NCI-H524 treated with DMSO at 0.1 percent for 48 hours (cell line): ENCODE measurements at places on chromosomes 4 and X.

DNA sequence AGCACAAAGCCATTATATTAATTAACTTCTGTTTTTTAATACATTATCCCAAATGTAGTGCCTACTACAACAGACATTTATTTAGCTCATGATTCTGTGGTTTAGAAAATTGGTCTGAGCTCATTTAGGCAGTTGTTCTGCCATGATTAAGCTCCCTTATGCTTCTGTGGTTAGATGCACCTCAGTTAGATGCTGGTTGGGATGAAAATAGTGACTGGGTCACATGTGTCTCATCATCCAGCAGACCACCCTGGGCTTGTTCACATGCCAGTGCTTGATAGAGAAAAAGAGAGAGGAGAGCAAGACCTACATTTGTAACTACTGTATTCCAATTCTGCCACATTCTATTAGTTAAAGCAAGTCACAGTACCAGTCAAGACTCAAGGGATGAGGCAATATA is 376.4 kb upstream of the GNPDA2 start:
- DNase-seq: no peak

- no peak for DNase-seq
Observed at GRCh38 chr4:57151481-57151880, 41.3 kb upstream of the IGFBP7 start.

- no peak for DNase-seq
Observed at GRCh38 chrX:65985922-65986588, 53.8 kb downstream of the VSIG4 start.

- DNase-seq: no peak
Observed at GRCh38 chr4:21046141-21046540, 345.9 kb downstream of the PACRGL start.

DNA sequence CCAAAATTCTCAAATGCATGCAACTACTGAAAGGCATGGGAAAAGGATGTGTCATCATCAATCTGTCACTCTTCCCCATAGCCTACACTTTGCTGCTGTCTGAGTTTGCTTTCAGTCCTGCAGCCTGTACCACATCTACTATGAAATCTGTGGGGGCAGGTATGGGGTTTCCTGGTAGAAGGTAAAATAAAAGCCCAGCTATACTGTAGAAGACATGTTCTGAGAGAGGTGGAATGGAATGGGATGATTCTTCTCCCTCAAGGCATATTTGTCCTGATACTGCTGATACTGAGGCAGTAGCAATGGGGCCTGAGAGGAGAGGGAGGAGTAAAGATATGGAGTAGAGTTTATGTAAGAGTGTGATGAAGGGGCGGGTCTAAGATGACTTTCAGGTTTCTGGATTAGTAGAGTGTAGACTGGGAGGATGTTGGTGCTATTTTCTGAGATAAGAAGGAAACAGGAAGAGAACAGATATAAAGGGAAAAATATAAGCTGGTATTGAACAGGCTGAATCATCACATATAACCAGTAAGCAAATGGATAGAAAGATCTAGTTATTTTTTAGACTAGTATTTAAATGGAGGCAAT is 38.7 kb upstream of the GYPA start:
- DNase-seq: no peak

- DNase-seq: no peak
Observed at GRCh38 chr4:94127707-94128328, 79.8 kb upstream of the SMARCAD1 start.
